Left ventricle myocardium superior (tissue), 1 donor: ENCODE measurements at places on chromosomes 3 and 15. TPM values are rescaled to one million over a fixed set of nuclear protein-coding genes. Genes with fewer than 3 reads are reported as not detected.
A peak's percentile ranks its signal among the peaks of the same experiment; 100 is the strongest.

The INTS14 gene
- total RNA-seq: 10.3 TPM

The BUB1B gene
- total RNA-seq: 1.7 TPM

The HOMER2 gene
- total RNA-seq: 59.4 TPM

The C2CD4A gene
- not detected for total RNA-seq

The ATP13A4 gene
- total RNA-seq: 0.64 TPM

The GOLGA8J gene
- total RNA-seq: not detected

The KCNH8 gene
- total RNA-seq: 0.05 TPM

The CCR3 gene
- not detected for total RNA-seq

The CDV3 gene
- 159 TPM for total RNA-seq

The GRAMD2A gene
- not detected for total RNA-seq

The ESYT3 gene
- total RNA-seq: 1.2 TPM

GRCh38 chr3:61526308-61526707 lies 35.1 kb upstream of the PTPRG start:
- no peak for DNase-seq

DNA sequence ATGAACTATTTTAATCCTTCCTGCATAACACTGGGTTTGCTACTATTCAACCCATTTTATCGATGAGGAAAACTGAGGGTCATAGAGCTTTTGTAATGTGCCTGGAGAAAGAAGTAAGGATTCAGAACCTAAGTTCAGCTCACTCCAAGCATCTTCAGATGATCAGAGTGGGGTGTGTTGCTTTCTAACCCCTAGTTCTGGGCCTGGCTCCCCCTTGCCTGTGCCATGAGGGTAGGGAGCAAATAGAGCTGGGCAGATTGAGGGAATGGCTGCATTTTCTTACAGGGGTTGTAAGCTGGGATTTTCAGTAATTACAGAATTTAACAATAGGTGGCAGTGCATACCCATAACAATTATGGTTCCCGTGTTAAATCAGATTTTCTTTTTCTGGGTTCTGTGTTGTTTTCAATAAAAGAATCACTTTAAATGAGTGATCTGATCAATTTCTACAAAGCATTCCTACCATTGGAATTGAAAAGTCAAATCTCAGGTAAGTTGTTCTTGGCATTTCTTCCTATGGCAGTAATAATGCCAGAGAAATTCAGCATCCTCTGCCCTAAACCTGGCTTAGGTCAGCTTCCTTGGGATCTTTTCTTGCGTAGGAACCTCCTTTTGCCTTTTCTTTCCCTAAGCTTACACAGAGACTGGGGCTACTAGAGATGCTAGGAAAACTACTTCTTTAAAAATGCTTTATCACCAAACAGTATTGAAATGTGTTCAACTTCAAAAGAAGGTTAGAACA lies 103.8 kb upstream of the IL12A start:
- DNase-seq: no peak

GRCh38 chr15:43239732-43240491 lies 19.1 kb upstream of the EPB42 start:
- DNase-seq: no peak

DNA sequence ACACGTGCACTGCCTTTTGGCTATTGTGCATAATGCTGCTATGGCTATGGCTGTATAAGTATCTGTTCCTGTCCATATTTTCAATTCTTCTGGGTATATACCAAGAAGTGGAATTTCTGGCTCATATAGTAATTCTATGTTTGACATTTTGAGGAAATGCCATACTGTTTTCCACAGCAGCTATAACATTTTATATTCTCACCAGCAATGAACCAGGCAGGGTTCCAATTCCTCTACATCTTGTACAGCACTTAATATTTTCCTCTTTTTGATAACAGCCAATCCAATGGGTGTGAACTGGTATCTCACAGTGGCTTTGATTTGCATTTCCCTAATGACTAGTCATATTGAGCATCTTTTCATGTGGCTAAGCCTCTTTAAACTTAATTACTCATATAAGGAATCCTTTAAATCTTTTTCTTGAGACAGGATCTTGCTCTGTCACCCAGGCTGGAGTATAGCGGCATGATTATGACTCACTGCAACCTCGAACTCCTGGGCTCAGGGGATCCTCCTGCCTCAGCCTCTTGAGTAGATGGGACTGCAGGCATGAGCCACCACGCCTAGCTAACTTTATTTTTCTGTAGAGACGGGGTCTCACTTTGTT lies 38.1 kb upstream of the IGDCC4 start:
- no peak for DNase-seq

DNA sequence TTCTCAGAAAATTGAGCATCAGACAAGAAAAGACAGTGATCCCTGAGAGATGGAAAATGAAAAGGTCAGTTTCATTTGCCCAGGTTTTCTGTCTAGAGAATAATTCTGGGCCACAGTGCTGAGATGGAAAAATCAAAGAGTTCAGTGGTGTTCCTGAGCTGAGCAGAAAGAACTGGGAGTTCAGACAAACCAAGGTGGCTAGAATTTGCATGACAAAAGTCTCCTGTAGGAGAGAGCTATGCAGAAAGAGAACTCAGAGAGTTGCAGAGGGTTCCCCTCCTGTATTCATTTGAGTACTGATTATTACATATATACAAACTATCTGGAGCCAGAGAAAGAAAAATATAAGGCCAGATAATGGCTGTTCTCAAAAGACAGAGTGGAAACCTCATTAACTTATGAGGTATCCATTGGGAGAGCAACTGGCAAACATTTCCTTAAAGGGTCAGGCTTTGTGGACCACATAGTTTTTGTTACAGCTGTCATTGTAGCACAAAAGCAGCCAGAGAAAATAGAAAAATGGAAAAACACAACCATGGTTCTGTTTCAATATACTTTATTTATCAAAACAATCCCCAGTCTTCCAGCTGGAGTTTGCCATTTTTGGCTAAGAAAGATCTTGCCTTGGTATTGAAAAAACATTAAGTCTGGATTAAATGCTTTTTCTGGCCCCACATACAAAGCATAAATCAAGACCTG lies 1004.1 kb downstream of the TBL1XR1 start:
- DNase-seq: no peak

GRCh38 chr15:48500595-48500994 lies 144.9 kb downstream of the FBN1 start:
- no peak for DNase-seq

GRCh38 chr3:141076036-141076773 lies 25.1 kb downstream of the SPSB4 start:
- DNase-seq: no peak

- no peak for DNase-seq
These were observed 1.0 kb downstream of the LEKR1 start for GRCh38 chr3:156826896-156827882.

GRCh38 chr3:53104762-53105161 lies 25.5 kb downstream of the RFT1 start:
- DNase-seq: no peak

DNA sequence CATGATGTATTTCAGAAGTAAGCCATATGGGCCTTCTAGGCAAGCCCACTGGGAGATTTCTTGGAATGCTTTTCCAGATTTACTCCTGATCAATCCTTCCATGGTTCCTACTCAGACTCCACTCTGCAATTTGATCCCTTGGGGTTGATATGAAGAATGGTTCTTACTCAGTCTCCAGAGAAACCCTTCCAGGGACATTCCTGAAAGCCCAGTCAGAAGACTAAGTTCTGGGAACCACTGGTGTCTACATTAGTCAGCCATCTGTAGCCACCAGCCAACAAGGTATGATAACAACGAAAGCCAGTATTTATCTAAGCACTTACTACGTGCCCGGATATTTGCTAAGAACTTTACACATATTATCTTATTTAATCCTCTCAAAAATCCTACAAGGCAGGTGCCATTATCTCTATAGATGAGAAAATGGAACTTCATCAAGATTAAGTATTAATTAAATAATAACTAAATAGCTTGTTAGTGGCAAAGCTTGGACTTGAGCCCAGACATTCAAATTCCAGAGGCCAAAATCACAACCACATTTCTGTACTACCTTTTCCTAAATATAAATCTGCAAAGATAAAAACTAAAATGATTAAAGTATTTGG lies 32.7 kb downstream of the ZNF385D start:
- no peak for DNase-seq

- DNase-seq: no peak
These were observed 461.8 kb downstream of the SHQ1 start for GRCh38 chr3:72386327-72387000.

DNA sequence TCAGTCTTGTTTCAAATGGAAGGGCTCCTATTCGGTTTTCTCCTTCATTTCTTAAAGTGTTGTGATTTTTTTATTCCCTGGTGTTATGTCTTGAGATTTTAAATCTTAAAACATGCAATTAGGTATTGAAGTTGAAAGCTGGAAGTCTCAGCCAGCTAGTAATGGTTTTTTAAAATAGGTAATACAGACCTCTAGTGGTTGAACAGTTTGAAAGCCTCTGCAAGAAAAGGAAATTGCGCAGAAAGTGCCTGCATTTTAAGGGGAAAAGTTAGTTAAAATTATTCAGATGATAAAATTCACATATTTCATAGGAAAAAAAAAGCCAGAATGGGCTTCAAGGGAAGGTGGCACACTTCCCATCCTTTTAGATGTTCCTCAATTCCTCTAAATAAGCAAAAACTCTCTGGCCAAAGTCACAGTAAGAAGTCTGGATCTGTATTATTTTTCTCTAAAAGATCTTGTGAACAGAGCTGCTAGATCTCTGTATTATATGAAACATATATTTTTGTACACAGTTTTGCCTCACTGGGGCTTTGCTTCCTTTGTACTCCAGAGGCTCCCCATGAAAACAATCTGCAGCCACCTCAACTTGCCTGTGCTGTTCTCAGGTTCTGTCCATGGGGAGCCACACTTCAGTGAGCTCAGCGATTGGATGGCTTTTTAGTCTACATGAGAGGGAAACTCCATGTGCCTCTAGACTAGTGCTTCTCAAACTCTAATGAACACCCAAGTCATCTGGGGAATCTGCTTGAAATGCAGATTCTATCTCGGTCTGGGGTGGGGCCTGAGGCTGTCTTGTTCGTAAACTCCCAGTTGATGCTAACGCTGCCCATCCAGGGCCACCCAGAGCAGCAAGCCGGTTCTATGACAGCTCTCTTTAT lies 21.5 kb downstream of the AGTR1 start:
- DNase-seq: no peak

DNA sequence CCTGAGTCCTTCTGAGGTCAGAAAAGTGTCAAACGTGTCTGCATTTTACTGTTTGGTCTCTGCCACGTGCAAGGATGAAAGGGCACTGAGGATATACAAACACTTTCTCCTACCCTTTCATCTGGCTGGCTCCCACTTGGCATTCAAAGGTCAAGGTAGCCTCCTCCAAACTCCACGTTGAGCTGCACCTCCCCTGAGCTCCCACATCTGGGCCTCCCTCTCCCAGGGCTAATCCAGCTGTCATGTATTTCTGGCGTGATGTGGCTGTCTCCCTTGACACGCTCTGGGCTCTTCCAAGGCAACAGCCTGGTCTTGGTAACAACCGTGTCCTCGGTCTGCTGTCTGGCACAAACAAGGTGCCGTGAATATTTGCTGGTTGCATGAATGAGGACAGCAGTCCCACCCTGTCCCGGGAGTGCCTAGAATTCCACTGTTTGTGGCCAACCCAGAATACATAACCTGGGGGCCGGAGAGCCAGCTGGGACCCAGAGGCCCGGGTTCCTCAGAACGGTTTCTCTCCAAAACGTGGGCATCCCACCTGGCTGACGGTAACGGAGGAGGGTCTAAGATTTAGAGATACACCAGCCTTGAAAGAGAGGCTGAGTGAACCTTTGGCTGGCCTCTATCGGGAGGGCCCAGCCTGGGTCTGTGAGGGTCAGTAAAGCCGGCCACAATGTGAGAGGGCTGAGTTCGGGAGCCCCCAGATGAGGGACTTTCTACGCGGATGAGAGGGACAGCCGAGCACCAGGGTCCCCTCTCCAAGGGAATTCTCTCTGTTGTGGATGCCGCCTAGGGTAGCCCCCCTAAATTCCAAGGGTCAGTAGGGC lies 767 bp downstream of the GLT8D1 start:
- DNase-seq: peak; percentile 35

GRCh38 chr15:96171853-96172296 lies 158.6 kb upstream of the NR2F2 start:
- no peak for DNase-seq

- peak; percentile 46 for DNase-seq
These were observed 176.2 kb upstream of the TOPAZ1 start for GRCh38 chr3:44065311-44066094.

DNA sequence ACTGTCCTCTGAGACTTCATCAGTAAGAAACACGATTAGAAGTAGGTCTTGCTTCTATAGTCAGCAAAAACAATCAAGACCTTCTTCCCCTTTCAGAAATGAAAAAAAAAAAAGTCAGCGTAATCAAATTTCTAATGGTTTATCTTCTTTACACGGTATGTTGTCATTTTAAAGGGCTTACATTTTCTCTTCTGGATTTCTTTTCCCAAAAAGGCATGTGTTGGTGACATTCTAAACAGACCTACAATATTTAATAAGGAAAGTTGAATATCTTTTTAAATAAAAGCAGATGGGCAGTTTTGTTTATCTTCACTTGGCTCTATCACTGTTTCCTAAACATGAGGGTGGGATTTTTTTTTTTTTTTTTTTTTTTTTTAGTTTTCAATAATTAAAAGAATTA lies 197.3 kb upstream of the ADAMTS9 start:
- DNase-seq: no peak

DNA sequence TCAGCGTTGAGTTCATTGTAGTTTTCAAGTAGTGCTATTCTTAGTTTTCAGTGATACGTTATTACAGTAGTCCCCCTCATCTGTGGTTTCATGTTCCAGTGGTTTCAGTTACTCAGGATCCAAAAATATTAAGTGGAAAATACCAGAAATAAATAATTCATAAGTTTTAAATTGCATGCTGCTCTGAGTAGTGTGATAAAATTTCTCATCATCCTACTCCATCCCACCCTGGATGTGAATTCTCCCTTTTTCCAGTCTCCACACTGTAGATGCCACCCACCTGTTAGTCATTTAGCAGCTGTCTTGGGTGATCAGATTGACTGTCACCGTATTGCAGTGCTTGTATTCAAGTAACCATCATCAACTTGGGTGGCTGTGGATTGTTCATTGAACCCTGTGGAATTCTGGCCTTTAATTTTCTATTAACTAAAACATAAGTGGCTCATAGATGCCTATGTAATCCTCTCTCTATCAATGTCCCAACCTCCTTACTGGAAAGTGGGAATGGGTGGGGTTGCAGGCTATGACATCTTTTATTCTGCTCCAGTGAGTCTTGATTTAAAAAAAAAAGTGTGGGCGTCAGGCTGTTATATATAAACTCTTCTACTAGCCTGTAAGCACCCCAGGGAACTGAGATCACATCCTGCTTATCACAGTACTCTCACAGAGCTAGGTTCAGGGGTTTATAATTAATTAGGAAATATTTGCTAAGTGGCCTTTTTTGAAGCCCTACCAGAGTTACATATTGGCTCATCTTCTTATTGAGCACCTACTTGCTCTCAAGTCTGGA lies 97.5 kb downstream of the CFAP20DC start:
- no peak for DNase-seq

DNA sequence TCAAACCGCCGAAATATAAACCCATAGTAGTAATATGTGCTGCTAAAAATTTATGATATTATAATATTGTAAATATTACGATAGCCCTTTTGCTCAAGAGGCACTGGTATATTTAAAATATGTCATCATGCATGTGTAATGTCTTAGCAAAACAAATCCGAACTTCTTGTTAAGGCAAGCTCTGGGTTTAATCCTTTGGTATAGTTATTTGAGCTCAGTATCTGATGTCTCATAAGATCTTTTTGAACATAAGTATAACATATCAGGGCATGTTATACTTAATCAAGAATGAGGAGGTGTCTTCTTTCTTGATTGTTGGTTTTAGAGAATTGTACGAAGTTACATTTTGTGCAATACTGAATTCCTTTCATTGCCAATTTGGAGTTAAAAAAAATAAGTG lies 154.1 kb upstream of the CBLB start:
- DNase-seq: no peak
